ENCODE measurements at places on chromosomes 7 and 10. TPM values are rescaled to one million over a fixed set of nuclear protein-coding genes. Genes with fewer than 3 reads are reported as not detected.
A peak's percentile ranks its signal among the peaks of the same experiment; 100 is the strongest.

DNA sequence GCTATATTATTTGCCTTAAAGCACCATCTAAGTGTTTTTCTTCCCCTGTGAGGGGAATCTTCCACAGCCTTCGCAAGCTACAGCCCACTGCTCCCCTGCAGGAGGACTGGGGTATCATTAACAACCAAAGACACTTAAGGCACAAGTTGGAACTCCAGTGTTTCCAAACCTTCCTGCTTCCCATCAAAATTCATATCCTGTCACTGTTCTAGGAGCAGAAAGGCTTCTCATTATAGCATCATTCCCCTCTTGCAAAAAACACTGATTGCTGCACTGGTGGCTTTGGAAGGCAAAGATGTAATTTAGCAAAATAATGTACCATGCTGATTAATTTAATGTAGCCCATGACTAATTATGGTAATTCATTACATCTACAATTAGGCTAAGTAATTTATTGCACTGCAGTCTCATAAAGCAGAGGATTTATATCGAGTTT lies 207.2 kb downstream of the SKAP2 start:
- H3K4me1 ChIP-seq: no peaks in the 10 kb centered on the region
- peaks cover 1% of the 10 kb centered on the region for H3K27me3 ChIP-seq
- H3K36me3 ChIP-seq: no peaks in the 10 kb centered on the region
- H3K27ac ChIP-seq: peak overlapping the region; percentile 96

- peaks cover 5% of the 10 kb centered on the region for H3K4me1 ChIP-seq
- H3K27me3 ChIP-seq: no peaks in the 10 kb centered on the region
- no peak overlapping the region for H3K27ac ChIP-seq
- DNase-seq: no peak
- no peak overlapping the region for H3K4me3 ChIP-seq
Observed at GRCh38 chr7:91198371-91198770, 65.9 kb upstream of the FZD1 start.

DNA sequence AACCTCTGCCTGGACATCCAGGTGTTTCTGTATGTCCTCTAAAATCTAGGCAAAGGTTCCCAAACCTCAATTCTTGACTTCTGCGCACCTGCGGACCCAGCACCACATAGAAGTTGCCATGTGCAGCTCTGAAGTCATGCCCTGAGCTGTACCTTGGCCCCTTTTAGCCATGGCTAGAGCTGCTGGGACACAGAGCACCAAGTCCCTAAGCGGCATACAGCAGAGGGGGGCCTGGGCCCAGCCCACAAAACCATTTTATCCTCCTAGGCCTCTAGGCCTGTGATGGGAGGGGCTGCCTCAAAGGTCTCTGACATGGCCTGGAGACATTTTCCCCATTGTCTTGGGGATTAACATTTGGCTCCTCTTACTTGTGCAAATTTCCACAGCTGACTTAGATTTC lies 14.6 kb downstream of the TMEM243 start:
- H3K27ac ChIP-seq: no peak overlapping the region
- peak overlapping the region; percentile 27 for H3K4me3 ChIP-seq
- H3K4me1 ChIP-seq: no peaks in the 10 kb centered on the region
- no peaks in the 10 kb centered on the region for H3K27me3 ChIP-seq
- no peak for DNase-seq

- no peak overlapping the region for H3K27ac ChIP-seq
- H3K36me3 ChIP-seq: no peaks in the 10 kb centered on the region
Observed at GRCh38 chr7:33196221-33196620, 66.9 kb downstream of the BBS9 start.

- no peaks in the 10 kb centered on the region for H3K36me3 ChIP-seq
- DNase-seq: peak; percentile 88
- no peaks in the 10 kb centered on the region for H3K27me3 ChIP-seq
- no peaks in the 10 kb centered on the region for H3K4me1 ChIP-seq
Observed at GRCh38 chr7:12518920-12519681, 51.4 kb upstream of the SCIN start.

DNA sequence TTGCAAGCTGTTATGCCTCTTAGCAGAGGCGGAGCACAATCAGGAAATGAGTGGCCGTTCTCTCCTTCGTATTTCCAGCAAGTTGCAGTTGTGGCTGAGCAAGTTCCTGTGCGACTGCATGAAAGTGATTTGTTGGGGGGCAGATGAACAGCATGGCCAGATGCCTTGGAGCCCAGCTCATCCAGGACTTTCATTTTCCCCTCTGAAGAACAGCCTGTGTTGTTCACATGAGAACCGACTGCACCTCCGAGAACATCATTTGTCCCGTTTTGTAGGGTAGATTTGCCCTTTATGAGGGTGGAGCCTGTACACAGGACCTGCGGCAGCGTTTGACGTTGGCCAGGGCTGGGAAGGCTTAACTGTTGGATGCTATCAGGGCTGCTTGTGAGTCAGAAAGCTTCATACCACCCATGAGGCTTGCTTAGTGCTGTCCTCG lies 4.4 kb downstream of the BAG3 start:
- no peak overlapping the region for H3K27ac ChIP-seq
- H3K4me1 ChIP-seq: peaks cover 51% of the 10 kb centered on the region
- H3K27me3 ChIP-seq: peaks cover 6% of the 10 kb centered on the region
- H3K4me3 ChIP-seq: peak overlapping the region; percentile 94
- H3K36me3 ChIP-seq: peaks cover 19% of the 10 kb centered on the region

GRCh38 chr7:13117103-13117502 lies 429.7 kb downstream of the ARL4A start:
- no peaks in the 10 kb centered on the region for H3K36me3 ChIP-seq
- H3K27ac ChIP-seq: no peak overlapping the region
- H3K27me3 ChIP-seq: no peaks in the 10 kb centered on the region

DNA sequence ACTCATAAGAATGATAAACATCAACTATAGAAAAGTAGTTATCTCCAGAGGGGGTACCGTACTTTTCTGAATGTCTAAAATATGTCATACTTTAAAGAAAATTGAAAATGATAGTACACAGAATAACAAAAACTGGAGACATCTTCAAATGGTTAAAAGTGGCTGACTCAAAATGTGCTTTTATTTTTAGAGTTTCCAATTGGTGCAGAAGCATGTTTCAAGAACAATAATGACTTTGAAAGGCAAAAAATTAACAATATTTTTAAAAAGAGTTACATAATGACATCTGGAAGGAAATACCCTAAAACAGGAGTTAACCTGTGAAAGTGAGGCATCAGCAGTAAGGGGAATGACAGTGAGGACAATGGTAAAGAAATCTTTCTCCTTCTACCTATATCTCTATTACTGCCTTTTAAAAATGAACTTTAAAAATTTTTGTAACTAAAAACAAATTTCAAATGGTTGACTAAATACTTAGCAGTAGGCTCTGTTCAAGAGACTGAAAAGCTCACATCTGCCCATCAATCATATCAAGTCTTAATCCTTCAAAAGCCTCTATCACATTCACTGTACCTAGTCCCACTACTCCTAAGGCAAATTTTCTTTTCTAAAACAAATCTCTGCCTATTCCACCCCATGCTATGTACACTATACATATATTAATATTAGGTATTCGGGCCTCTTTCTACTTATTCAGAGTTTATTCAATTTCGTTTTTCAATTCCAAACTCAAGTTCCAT lies 3.0 kb downstream of the ASZ1 start:
- no peaks in the 10 kb centered on the region for H3K36me3 ChIP-seq
- no peaks in the 10 kb centered on the region for H3K4me1 ChIP-seq
- peaks cover 5% of the 10 kb centered on the region for H3K27me3 ChIP-seq
- no peak for DNase-seq
- no peak overlapping the region for H3K27ac ChIP-seq
- H3K4me3 ChIP-seq: no peak overlapping the region

GRCh38 chr7:90708841-90709317 lies 112.8 kb downstream of the CDK14 start:
- no peak overlapping the region for H3K4me3 ChIP-seq
- peaks cover under 1% of the 10 kb centered on the region for H3K27me3 ChIP-seq
- no peak overlapping the region for H3K27ac ChIP-seq
- H3K36me3 ChIP-seq: no peaks in the 10 kb centered on the region

DNA sequence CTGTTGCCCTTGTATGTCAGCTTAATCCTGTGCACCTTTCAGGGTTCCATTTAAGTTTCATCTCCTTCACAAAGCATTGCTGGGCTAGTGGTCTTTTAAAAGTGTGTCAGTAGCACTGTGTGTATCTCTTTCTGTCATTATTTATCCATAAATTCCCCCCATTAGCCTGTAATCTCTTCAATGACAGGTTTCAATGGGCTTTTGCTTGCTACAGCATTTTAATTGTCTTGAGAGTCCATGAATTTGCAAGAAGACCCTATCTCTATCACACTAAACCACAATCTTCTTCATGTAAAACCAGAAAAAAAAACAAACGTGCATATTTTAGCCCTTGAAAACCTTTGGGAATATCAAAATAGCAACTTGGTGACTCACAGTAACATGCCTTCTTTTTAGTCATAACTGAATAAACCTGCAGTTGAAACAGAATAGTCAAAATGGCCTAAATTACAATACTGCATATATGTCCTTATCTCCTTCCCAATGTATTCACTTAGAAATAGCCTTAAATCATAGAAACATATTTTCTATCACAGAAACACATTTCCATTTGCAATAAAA lies 118.6 kb downstream of the PON1 start:
- H3K27ac ChIP-seq: peak overlapping the region; percentile 21
- no peak for DNase-seq
- H3K4me3 ChIP-seq: no peak overlapping the region

- no peak overlapping the region for H3K27ac ChIP-seq
- no peaks in the 10 kb centered on the region for H3K4me1 ChIP-seq
- no peak for DNase-seq
- no peak overlapping the region for H3K4me3 ChIP-seq
Observed at GRCh38 chr7:104196161-104196560, 11.7 kb downstream of the ORC5 start.

GRCh38 chr10:132878091-132878729 lies 64.2 kb downstream of the CFAP46 start:
- H3K27me3 ChIP-seq: no peaks in the 10 kb centered on the region
- H3K27ac ChIP-seq: no peak overlapping the region
- no peaks in the 10 kb centered on the region for H3K4me1 ChIP-seq
- peak; percentile 41 for DNase-seq

DNA sequence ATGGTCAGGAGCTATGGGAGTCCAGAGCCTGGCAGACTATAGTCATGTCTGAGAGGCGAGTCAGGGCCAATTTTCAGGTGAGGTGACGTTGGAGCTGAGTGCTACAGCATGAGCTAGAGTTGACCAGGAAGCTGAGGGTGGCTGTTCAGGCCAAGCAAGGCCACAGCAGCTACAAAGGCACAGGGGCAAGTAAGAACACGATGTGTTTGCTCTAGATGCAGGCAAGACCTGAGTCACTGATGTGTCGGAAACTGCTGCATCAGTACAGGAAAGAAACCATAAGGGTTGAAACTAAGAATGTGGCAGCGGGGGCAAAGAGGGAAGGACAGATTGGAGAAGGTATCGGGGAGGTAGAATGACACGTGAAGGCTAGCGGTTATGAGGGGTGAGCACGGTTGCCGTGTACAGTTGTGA lies 11.8 kb upstream of the RRP12 start:
- H3K4me3 ChIP-seq: no peak overlapping the region
- no peaks in the 10 kb centered on the region for H3K27me3 ChIP-seq
- no peaks in the 10 kb centered on the region for H3K4me1 ChIP-seq
- H3K27ac ChIP-seq: no peak overlapping the region
- no peak for DNase-seq

GRCh38 chr10:119267384-119267783 lies 60.0 kb downstream of the GRK5 start:
- peaks cover 9% of the 10 kb centered on the region for H3K4me1 ChIP-seq
- H3K27ac ChIP-seq: no peak overlapping the region
- H3K36me3 ChIP-seq: no peaks in the 10 kb centered on the region

DNA sequence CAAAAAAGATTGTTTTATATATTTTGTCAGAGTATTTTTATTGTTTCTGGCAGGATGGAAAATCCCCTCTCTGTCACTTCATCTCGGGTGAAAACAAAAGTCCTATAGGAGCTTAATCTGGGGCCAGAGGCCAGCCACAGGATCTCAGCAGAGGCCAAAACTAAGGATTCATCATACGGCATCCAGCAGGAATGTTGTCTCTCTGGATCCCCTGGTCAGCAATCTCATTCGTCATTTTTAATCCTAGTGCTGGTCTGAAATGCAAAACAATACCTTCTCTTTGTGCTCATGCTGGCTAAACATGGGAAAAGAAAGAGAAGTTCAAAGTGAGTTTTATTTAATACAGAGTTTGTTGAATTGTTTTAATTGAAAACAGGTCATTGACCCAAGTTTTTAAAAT lies 482.5 kb upstream of the AUTS2 start:
- peaks cover 3% of the 10 kb centered on the region for H3K4me1 ChIP-seq
- no peaks in the 10 kb centered on the region for H3K27me3 ChIP-seq
- no peaks in the 10 kb centered on the region for H3K36me3 ChIP-seq
- DNase-seq: no peak

GRCh38 chr7:42099470-42100155 lies 137.4 kb downstream of the GLI3 start:
- H3K27me3 ChIP-seq: peaks cover 65% of the 10 kb centered on the region
- no peak overlapping the region for H3K4me3 ChIP-seq
- no peak overlapping the region for H3K27ac ChIP-seq
- no peak for DNase-seq

DNA sequence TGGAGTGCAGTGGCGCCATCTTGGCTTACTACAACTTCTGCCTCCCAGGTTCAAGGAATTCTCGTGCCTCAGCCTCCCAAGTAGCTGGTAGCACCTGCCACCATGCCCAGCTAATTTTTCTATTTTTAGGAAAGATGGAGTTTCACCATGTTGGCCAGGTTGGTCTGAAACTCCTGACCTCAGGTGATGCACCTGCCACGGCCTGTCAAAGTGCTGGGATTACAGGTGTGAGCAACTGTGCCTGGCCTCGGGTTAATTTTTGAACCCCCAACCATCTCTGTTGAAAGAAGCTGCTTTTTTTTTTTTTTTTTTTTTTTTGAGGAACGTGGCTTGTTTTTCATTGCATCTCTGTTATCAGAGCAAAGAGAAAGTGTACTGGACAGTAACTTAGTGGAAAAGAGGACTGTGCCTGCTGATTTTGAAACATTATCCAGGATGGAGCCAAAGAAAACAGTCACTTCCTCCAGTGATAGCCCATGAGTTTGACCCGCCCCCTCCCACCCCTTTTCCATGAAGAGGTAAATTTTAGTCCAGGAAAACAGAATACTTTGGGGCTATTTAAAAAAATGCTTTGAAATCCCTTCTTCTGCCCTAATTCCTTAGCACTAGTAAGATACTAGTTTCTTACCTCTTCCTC lies 38.3 kb downstream of the WBP1L start:
- no peaks in the 10 kb centered on the region for H3K36me3 ChIP-seq
- H3K4me1 ChIP-seq: peaks cover 15% of the 10 kb centered on the region
- no peak for DNase-seq

GRCh38 chr10:97593421-97593820 lies 3.9 kb downstream of the C10orf62 start:
- no peak overlapping the region for H3K27ac ChIP-seq
- no peak overlapping the region for H3K4me3 ChIP-seq
- DNase-seq: no peak
- no peaks in the 10 kb centered on the region for H3K27me3 ChIP-seq

AKR1C8 gene
- not detected for total RNA-seq

CPVL gene
- 34.3 TPM for total RNA-seq

ASNS gene
- 39.4 TPM for total RNA-seq

CPA2 gene
- 0.66 TPM for total RNA-seq

TFAM gene
- total RNA-seq: 72.9 TPM

DRGX gene
- not detected for total RNA-seq

PDK4 gene
- total RNA-seq: 0.42 TPM

MACROH2A2 gene
- 197 TPM for total RNA-seq

Data from endodermal cell (in vitro differentiated cells).